ENCODE measurements at places on chromosomes 3 and 15.

GRCh38 chr3:15428539-15428938 is 1.1 kb downstream of the EAF1 start:
- DNase-seq = no peak

GRCh38 chr15:65811835-65812234 is 19.7 kb upstream of the DENND4A start:
- no peak for DNase-seq

GRCh38 chr15:86002444-86002843 is 77.2 kb upstream of the AGBL1 start:
- DNase-seq = no peak

GRCh38 chr15:59611276-59612260 is at the start of gene GCNT3:
Gene GCNT3, plus strand, starts transcription at chr15:59611783. Its CDS starts 6,456 bp downstream, at chr15:59618239.
- no peak for DNase-seq

DNA sequence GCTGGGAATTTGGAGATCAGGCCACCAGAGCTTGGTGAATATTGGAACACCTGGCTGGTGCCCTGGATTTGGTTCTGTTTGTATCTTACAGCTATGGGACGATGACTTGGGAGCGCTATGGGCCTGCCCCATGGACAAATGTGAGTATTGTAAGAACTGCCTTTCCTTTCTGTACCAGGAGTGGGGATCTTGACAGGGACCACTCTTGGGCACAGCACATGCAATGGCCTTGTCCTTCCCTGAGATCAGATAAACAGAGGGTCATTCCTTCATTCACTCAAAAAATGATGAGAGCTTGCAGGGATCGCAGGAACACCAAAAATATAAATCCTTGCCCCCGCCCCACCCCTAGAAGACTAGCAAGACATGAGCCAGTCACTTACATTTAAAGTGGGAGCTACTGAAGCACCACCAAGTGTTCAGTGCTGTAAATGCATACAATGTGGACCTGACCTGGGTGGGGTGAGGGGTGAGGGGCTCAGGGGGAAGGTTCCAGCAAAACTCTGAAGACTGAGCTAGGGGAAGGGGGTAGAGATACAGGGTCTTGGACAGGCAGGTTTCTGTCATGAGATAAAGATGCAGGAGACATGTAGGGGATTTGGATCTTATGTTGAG is 2.7 kb upstream of the CRELD1 start:
- DNase-seq = no peak

All from naive thymus-derived CD8-positive, alpha-beta T cell (primary cell).